ENCODE measurements at places on chromosomes 16 and 17. TPM values are rescaled to one million over a fixed set of nuclear protein-coding genes. Genes with fewer than 3 reads are reported as not detected.

Gene ICAM2
- 2,759 TPM for polyA plus RNA-seq

GRCh38 chr16:1193825-1194581 is 31.1 kb downstream of the TPSG1 start:
- no peak overlapping the region for H3K4me3 ChIP-seq
- no peaks in the 10 kb centered on the region for H3K27me3 ChIP-seq
- no peak overlapping the region for H3K27ac ChIP-seq

Gene DOC2B
- 0.22 TPM for polyA plus RNA-seq

- DNase-seq = peak; percentile 54
- H3K27ac ChIP-seq = no peak overlapping the region
- H3K36me3 ChIP-seq = no peaks in the 10 kb centered on the region
- H3K4me3 ChIP-seq = peak overlapping the region; percentile 45
- no peaks in the 10 kb centered on the region for H3K27me3 ChIP-seq
- peaks cover 8% of the 10 kb centered on the region for H3K4me1 ChIP-seq
Observed at GRCh38 chr17:57085448-57086068, 512 bp downstream of the AKAP1 start.

Gene GNG13
- polyA plus RNA-seq = not detected

- H3K4me1 ChIP-seq = no peaks in the 10 kb centered on the region
- DNase-seq = no peak
- no peaks in the 10 kb centered on the region for H3K36me3 ChIP-seq
Observed at GRCh38 chr16:26561303-26561702, 505.4 kb upstream of the C16orf82 start.

Gene CLEC3A
- polyA plus RNA-seq = not detected

GRCh38 chr17:67821871-67822367 is 3.4 kb upstream of the BPTF start:
- no peaks in the 10 kb centered on the region for H3K27me3 ChIP-seq
- H3K27ac ChIP-seq = no peak overlapping the region
- no peak overlapping the region for H3K4me3 ChIP-seq
- peaks cover under 1% of the 10 kb centered on the region for H3K4me1 ChIP-seq
- no peak for DNase-seq

DNA sequence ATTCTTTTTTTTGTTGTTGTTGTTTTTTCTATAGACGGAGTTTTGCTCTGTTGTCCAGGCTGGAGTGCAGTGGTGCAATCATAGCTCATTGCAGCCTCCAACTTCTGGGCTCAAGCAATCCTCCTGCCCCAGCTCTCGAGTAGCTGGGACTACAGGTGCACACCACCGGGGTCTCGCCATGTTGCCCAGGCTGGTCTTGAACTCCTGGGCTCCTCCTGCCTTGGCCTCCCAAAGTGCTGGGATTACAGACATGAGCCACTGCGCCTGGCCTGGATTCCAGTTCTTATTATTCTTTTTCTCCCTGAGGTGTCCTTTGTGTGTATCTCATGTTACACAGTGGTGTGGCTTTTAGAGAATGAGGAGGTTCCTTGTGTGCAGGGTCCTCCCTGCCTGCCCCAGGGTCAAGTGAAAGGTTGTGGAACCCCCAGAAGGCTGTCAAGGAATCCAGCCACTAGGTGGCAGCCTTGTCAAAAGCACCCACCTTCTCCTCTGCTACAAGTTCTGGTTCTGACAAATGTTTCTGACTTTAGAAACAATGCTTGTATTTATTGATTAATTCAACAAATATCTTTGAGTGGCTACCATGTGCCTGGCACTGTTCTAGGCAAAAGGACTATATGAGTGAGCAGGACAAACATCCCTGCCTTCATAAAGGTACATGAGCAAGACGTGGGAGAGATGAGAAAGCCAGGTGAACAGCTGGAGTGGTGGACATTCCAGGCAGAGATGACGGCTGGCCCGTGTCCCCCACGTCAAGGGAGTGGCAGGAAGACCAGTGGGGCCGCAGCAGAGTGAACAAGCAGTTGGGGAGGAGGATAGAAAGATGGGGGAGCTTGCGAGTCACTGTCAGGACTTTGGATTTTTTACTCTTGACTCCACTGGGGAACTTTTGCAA is 112.4 kb downstream of the SPECC1 start:
- H3K27me3 ChIP-seq = no peaks in the 10 kb centered on the region
- H3K27ac ChIP-seq = no peak overlapping the region
- H3K4me1 ChIP-seq = no peaks in the 10 kb centered on the region
- peak; percentile 52 for DNase-seq

- DNase-seq = no peak
- no peak overlapping the region for H3K4me3 ChIP-seq
- no peaks in the 10 kb centered on the region for H3K4me1 ChIP-seq
- H3K27ac ChIP-seq = no peak overlapping the region
- no peaks in the 10 kb centered on the region for H3K36me3 ChIP-seq
Observed at GRCh38 chr16:83913245-83913633, 14.3 kb downstream of the MLYCD start.

Gene HOXB1
- not detected for polyA plus RNA-seq

DNA sequence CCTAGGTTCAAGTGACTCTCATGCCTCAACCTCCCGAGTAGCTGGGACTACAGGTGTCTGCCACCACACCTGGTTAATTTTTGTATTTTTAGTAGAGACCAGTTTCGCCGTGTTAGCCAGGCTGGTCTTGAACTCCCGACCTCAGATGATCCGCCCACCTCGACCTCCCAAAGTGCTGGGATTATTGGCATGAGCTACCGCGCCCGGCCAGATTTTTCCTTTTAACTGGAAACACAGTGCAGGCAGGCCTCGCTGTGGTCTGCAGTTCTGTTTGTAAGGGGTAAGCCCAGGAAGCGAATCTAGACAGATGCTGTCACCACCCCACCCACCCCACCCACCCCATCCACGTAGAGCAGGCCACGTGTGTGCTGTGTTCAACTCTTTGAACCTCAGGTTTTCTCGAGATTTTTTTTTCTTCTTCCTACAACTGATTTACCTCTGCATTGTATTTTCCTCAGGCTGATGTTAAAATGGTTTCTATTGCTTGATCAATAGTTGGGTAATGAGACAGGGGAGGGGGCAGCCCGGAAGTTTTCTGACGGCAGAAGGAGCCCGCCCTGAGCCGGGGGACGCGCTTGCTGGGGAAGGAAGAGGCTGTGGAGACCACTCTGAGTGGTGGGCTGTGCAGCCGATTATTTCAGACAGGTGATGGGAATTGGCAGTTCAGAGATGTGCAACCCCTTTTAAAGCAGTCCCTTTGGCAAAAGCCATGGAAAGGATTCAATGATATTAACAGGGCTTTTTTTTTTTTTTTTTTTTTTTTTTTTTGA is 72.9 kb downstream of the DNAH17 start:
- peaks cover 1% of the 10 kb centered on the region for H3K27me3 ChIP-seq
- no peak overlapping the region for H3K27ac ChIP-seq
- DNase-seq = no peak
- H3K4me3 ChIP-seq = no peak overlapping the region

- no peaks in the 10 kb centered on the region for H3K27me3 ChIP-seq
- H3K4me3 ChIP-seq = no peak overlapping the region
- no peaks in the 10 kb centered on the region for H3K36me3 ChIP-seq
- H3K4me1 ChIP-seq = no peaks in the 10 kb centered on the region
- no peak overlapping the region for H3K27ac ChIP-seq
Observed at GRCh38 chr16:29302976-29303375, 103.5 kb downstream of the NPIPB11 start.

GRCh38 chr17:9850151-9850550 is 24.4 kb downstream of the GLP2R start:
- H3K27ac ChIP-seq = no peak overlapping the region
- no peak overlapping the region for H3K4me3 ChIP-seq
- DNase-seq = no peak
- H3K27me3 ChIP-seq = no peaks in the 10 kb centered on the region
- no peaks in the 10 kb centered on the region for H3K4me1 ChIP-seq
- no peaks in the 10 kb centered on the region for H3K36me3 ChIP-seq

DNA sequence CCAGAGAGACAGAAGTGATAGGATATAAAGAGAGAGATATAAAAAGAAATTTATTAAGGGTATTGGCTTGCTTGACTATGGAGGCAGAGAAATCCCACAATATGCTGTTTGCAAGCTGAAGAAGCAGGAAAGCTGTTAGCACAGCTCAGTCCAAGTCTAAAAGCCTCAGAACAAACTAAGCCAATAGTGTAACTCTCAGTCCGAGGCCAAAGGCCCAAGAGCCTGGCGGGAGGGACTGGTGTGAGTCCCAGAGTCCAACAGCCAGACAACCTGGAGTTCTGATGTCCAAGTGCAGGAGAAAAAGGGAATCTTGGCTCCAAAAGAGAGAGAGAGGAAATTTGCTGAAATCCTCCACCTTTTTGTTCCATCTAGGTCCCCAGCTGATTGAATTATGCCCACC is 30.3 kb upstream of the NACA2 start:
- DNase-seq = no peak
- no peaks in the 10 kb centered on the region for H3K4me1 ChIP-seq
- no peaks in the 10 kb centered on the region for H3K36me3 ChIP-seq
- H3K27me3 ChIP-seq = peaks cover 11% of the 10 kb centered on the region
- H3K27ac ChIP-seq = no peak overlapping the region
- H3K4me3 ChIP-seq = no peak overlapping the region

DNA sequence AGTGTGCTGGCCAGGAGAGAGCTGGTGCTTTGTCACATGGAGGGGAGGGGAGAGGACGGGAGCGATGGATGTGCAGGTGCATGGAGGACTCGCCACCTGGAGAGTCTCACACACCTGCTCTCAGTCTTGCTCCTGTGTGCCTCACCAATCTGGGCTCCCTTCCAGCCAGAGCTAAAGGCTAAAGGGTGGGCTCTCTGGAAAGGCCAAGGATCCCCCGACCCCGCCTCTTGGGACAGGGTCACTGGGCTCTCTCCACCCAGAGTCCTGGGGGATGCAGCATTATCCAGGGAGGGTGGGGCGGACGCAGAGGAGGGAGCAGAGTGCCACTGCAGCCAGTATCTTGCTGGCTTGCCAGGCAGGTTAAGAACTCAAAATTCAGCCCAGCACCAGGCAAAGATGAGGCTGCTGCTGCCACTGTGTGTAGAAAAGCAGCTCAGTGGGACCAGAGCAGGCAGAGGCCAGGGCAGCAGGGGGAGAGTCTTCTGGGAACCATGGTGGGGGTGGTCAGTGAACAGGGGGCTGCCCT is 5.4 kb upstream of the STAT5B start:
- no peaks in the 10 kb centered on the region for H3K27me3 ChIP-seq
- H3K4me1 ChIP-seq = peaks cover 7% of the 10 kb centered on the region
- H3K36me3 ChIP-seq = no peaks in the 10 kb centered on the region
- H3K4me3 ChIP-seq = no peak overlapping the region
- H3K27ac ChIP-seq = no peak overlapping the region
- no peak for DNase-seq

DNA sequence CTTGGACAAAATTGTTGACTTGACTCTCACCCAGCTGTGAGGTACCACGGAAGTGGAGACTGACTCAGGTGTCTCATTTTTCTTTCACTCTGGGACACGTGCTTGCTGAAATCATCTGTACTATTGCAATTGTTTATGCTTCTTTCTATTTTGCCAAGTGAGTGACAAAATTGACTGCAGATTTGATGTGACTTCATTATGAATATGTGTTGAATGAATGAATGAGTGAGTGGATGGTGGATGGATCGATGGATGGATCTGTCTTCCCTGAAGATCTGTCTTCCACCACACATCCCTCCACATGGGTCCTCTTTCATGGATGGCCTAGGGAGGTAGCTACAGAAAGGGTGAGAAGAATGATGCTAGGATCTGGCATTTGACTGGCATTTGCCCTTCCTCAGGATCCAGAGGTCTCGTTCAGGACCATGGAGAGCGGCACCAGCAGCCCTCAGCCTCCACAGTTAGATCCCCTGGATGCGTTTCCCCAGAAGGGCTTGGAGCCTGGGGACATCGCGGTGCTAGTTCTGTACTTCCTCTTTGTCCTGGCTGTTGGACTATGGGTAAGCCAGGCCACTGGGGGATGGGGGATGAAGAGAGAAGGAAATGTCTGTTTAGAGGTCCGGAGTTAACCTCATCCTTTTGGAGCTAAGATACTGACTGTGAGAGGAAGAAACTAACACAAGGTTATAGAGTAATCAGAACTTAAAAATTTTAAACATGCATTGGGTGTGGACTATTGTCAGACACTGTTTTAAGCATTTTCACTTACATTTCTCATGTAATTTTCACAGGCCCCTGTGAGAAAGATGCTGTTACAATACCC is 12.7 kb downstream of the SLC5A11 start:
- H3K36me3 ChIP-seq = no peaks in the 10 kb centered on the region
- peak; percentile 49 for DNase-seq

Gene CES2
- polyA plus RNA-seq = 19.6 TPM

DNA sequence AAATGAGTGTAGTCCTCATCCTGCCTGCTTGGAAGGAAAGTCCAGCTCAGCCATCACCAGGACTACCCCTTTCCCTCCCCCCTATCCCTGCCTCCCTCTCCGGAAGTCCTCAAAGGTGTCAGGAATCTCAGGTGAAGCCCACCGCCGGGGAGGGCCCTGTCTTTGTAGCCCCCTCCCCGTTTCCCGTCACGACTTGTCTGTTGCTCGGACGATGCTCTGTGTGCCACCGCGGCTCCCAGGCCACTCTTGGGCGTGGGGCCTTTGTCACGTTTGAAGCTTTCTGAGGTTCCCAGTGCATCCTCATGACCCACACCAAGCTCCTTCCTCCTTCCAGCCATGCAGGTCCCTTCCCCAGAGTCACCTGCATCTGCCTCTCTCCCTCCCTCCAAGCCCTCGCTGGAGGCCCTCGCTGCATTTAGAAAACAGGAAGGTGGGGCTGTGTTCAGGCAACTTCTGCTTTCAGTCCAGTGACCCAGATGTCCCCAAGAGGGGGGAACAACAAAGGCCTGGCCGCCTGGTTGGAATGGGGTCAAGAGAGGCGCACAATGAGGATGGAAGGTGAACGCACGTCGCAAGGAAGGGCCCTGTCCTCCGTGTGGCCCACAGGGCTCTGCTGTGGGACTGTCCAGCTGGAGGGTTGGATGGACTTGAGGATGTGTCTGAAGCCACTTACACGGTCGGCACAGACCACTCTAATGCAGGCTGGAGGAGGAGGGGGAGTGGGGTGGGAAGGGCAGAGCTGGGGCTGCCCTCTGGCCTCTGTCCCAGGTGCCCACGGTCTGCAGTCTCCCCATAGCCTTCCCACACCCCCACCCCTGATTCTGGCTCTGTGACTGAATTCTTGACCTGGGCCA is 59.9 kb downstream of the OR1D5 start:
- no peak overlapping the region for H3K4me3 ChIP-seq
- peaks cover 17% of the 10 kb centered on the region for H3K4me1 ChIP-seq
- peak overlapping the region; percentile 85 for H3K27ac ChIP-seq
- no peak for DNase-seq
- no peaks in the 10 kb centered on the region for H3K36me3 ChIP-seq

Gene CENPV
- 29.9 TPM for polyA plus RNA-seq

GRCh38 chr16:23838485-23839142 is 2.8 kb downstream of the PRKCB start:
- H3K4me3 ChIP-seq = no peak overlapping the region
- peaks cover 19% of the 10 kb centered on the region for H3K27me3 ChIP-seq
- DNase-seq = no peak
- H3K27ac ChIP-seq = no peak overlapping the region

GRCh38 chr16:82042144-82042543 is 7.1 kb downstream of the HSD17B2 start:
- H3K36me3 ChIP-seq = no peaks in the 10 kb centered on the region
- no peak overlapping the region for H3K4me3 ChIP-seq
- DNase-seq = no peak
- peaks cover 2% of the 10 kb centered on the region for H3K4me1 ChIP-seq
- H3K27me3 ChIP-seq = peaks cover 4% of the 10 kb centered on the region

GRCh38 chr17:65886315-65887245 is 305.4 kb downstream of the CEP112 start:
- no peaks in the 10 kb centered on the region for H3K4me1 ChIP-seq
- no peaks in the 10 kb centered on the region for H3K27me3 ChIP-seq
- H3K36me3 ChIP-seq = no peaks in the 10 kb centered on the region
- DNase-seq = no peak
- no peak overlapping the region for H3K27ac ChIP-seq

GRCh38 chr16:67173808-67174705 is 3.7 kb downstream of the NOL3 start:
- H3K27me3 ChIP-seq = no peaks in the 10 kb centered on the region
- peak; percentile 90 for DNase-seq
- no peaks in the 10 kb centered on the region for H3K36me3 ChIP-seq
- H3K4me1 ChIP-seq = peaks cover 27% of the 10 kb centered on the region
- peak overlapping the region; percentile 4 for H3K27ac ChIP-seq
- peak overlapping the region; percentile 32 for H3K4me3 ChIP-seq

Gene TPSG1
- polyA plus RNA-seq = not detected

All from endothelial cell of umbilical vein (primary cell).